NCI-H460 (cell line): ENCODE measurements at places on chromosomes 7 and 10. TPM values are rescaled to one million over a fixed set of nuclear protein-coding genes. Genes with fewer than 3 reads are reported as not detected.

The ANKRD30A gene
- total RNA-seq = not detected in 2 replicates

The KRIT1 gene
- 58.7 and 61.4 TPM in 2 replicates for total RNA-seq

DNA sequence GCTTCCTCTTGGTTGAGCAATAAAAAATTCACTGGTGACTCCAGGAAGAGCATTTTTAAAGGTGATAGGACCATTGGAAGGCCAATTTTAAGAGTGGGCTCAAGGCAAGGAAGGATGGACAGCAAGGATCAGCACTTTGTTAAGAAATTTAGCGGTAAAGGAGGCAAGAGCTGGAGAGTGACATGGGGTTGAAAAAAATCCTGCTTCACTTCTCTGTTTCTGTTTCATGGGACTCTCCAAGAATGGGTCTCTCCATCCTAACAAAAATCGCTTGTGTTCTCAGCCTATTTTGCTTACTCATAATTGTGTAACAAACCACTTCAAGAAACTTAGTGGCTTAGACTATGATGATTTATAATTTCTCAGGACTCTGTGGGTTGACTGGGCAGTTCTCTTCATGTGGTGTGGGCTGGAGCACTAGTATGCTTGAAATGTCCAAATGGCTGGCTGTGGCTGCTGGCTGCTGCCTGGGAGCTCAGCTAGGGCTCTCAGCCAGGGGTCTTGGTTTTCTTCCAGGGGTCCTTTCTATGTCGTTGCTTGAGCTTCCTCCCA, 59.8 kb upstream of the ZNRF2 start:
- DNase-seq = no peak

- DNase-seq = peak; percentile 55
Observed at GRCh38 chr10:17216217-17216900, 11.7 kb upstream of the VIM start.

- no peak for DNase-seq
Observed at GRCh38 chr7:139735466-139735865, 42.3 kb downstream of the HIPK2 start.

- no peak for DNase-seq
Observed at GRCh38 chr10:126691456-126691855, 21.0 kb upstream of the C10orf90 start.

- DNase-seq = no peak
Observed at GRCh38 chr7:115475206-115475605, 553.3 kb downstream of the MDFIC start.

GRCh38 chr10:119705434-119705831, 20.4 kb upstream of the INPP5F start:
- DNase-seq = no peak
